Large intestine (tissue), 12 donors: ENCODE measurements at places on chromosomes 13 and 19. TPM values are rescaled to one million over a fixed set of nuclear protein-coding genes. Genes with fewer than 3 reads are reported as not detected.

- DNase-seq = peak; percentile 29
Observed at GRCh38 chr13:32905864-32906180, 110.4 kb upstream of the KL start.

DNA sequence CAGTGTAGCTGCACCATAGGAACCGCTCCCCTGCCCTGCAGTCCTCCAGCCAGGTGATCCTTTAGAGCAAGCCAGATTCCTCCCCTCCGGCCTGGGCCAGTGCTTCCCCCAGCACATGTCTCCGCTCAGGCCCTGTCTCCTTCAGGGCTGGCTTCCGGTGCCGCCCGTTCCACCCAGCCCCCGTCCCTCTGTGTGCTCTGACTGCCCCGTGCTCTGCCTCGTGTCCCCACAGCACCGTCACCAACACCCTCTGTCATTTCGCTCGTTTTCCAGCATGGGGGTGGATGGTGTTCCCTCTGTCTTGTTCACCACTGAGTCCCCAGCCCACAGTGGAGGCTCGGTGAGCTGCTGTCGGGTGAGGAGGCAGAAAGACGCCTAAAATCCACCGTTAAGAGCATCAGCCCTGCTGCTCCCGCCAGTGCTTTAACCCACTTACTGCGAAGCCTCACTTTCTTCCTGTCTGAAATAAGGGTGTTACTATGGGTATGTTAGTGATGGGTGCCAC lies 54.5 kb downstream of the TSSK6 start:
- no peak for DNase-seq

GRCh38 chr13:24060993-24061392 lies 99.5 kb upstream of the SPATA13 start:
- DNase-seq = no peak

DNA sequence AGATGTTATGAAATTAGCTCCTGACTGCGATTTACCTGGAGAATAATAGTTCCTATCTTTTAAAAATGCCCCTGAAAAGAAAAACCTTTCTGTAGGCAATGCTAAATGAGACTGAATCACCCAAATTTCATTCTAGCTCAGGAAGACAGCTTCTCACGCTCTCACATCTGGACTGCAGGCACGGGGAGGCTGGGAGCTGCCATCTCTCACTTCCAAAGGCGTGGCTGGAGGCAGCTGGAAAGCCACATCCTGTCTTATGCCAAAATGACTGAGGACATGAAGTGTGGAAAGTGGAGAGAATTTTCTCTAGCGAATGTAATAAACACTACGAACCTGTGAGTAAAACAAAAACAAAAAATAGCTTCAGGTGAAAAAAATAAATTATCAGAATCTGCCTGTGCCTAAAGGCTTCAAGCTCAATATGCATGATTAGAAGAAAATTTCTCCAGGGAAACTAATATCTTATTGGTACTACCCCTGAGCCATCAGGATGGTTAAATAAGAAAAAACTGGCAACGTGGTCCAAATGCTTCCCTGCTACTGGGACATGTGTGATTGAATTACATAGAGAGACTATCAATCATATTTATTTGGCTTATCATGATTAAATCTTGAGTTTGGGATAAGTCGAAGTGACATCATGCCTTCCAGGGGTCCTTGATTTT lies 58.1 kb upstream of the UBL3 start:
- no peak for DNase-seq

DNA sequence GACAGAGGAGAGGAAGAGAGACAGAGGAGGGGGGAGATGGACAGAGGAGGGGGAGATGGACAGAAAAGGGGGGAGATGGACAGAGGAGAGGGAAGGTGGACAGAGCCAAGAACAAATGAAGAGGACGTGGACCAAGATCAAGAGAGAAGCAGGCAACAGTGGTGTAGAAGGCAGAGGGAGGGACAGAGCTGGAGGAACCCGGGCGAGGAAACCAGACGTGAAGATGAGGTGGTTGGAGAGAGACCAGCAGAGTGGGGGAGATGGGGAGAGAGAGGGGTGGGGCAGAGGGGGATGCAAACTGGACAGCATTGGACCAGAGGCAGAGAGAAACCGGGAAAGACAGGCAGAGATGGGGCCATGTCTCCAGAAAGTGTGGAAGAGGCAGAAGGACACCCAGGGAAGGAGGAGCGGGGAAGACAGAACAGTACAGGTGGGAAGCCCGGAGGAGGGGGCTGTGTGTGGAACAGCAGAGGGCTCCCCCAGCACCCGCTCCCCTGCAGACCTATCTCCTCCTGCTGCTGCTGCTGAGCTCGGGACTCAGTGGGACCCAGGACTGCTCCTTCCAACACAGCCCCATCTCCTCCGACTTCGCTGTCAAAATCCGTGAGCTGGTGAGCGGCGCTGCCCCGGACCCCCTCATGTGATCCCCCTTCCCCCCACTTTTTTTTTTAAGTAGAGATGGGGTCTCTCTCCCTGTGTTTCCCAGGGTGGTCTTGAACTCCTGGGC lies 1.3 kb downstream of the FLT3LG start:
- DNase-seq = no peak

DNA sequence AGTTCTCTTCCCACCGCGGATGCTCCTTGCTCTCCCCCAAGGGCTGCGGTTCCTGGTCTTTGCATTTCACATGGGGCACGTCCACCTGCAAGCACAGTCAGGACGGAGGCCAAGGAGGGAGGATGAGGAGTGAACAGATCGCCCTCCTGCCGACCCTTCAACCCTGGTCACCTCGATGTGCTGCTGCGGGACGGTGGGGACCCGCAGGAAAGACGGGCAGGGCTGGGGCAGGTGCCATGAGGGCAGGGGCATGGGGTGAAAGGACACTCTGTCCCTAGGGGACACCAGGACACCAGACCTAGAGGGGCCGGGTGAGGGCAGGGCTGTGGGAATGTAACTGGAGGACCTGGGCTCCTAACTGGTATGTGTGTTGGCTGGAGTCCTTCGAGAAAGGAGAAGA lies 840 bp downstream of the SYCE2 start:
- no peak for DNase-seq

DNA sequence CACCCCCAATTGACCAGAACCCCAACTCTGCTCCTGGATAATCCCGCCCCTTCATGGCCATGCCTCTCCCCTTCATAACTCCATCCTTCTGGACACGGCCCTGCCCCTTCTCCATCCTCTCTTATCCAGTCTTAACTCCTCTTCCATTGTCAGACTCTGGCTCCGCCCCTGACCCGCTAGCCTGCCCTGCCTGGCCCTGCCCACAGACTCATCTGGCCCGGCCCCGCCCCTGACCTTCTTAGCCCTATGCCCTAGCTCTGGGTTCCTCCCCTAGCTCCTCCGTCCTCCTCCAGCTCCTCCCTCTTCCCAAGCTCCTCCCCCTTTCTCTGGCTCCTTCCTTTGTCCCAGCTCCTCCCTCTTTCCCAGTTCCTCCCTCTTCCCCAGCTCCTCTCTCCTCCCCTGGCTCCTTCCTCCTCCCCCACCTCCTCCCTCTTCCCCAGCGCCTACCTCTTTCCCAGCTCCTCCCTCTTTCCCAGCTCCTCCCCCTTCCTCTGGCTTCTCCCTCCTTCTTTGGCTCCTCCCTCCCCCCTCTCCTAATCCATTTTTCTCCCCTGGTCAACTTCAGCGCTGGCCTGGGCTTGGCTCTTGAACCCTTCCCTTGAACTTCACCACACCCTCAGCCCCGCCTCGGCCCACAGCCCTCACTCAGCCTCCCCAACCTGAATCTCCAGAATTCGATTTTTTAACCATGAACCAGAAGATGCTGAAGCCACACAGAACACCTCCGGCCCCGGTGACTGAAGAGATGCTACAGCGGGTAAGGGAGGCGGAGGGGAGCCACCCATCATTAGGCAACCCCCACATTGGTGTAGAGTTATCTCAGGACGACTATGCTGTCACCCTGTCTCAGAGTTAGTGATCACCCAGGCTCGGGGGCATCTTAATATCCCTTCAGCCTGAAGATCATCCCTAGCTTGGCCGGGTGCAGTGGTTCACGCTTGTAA lies 9.2 kb upstream of the ZNF358 start:
- DNase-seq = peak; percentile 82

- DNase-seq = no peak
Observed at GRCh38 chr13:111156421-111156820, 41.3 kb downstream of the ARHGEF7 start.

GRCh38 chr13:51728275-51728673 lies 75.7 kb downstream of the DHRS12 start:
- DNase-seq = no peak

The CEACAM7 gene
- polyA plus RNA-seq = 0.09 TPM

The SPACA4 gene
- polyA plus RNA-seq = 4.2 TPM

The SKA3 gene
- polyA plus RNA-seq = 5.3 TPM

The RASGRP4 gene
- 1.5 TPM for polyA plus RNA-seq

The TJP3 gene
- 73.4 TPM for polyA plus RNA-seq

The ZNF628 gene
- 5.6 TPM for polyA plus RNA-seq

The LYL1 gene
- polyA plus RNA-seq = 3.7 TPM
